Parietal lobe (tissue), 2 donors: ENCODE measurements at places on chromosomes 16 and 17. TPM values are rescaled to one million over a fixed set of nuclear protein-coding genes. Genes with fewer than 3 reads are reported as not detected.

SLC6A4 gene
- under 0.01 TPM for total RNA-seq

EVPLL gene
- not detected for total RNA-seq

CHST5 gene
- 0.94 TPM for total RNA-seq

GHDC gene
- 6.9 TPM for total RNA-seq

DHX58 gene
- 1.6 TPM for total RNA-seq

TBC1D3 gene
- total RNA-seq, result not detected

PYY gene
- total RNA-seq, result not detected

SLC6A2 gene
- total RNA-seq, result not detected

FSCN2 gene
- total RNA-seq, result 7.2 TPM

NRN1L gene
- total RNA-seq, result not detected
